ENCODE measurements at places on chromosomes 3 and 15.

DNA sequence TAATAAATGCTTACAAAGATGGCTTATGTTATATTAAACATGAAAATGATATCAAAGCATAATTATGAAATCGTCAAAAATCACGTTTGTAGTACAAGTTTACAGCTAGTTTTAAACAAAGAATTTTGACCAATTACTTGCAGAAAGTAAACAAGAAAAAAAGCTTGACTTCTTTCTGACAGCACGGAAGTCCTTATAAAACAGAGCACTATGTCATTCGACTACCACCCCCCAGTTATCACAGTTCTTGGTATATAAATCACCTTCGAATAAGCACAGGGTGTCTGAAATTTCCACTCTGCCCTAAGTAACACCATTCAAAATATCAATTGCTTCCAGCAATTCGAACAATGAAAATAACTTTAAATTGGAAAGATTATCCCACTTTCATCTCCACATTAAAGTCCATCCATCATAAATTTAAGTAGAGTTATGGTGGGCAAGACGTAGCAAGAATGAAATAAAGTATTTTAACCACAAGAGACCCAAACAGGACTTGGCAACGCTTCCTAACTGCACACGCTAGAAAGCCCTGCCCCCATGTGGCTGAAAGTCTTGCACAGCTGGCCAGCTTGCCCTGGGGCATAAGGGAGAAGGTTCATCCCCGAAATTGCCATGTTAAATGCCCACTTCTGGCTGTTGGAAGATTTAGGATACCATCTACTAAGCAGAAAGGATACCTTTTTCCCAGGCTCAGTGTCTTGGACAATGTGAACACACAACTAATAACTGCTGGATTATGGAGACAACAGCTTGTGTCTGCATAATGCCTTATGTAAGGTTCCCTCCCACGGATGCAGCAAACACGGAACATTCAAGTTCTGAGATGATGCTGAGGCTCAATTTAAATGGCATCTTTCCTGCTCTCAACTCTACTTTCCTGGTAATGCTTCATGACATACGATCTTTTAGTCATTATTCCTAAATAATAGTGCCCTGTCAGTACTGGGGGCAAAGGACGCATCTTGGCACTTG, 116.4 kb upstream of the TJP1 start:
- DNase-seq: no peak

GRCh38 chr3:32240159-32240545, 1.7 kb downstream of the CMTM8 start:
- DNase-seq: no peak

GRCh38 chr3:114454551-114455251, 160.9 kb downstream of the TIGIT start:
- DNase-seq: no peak

- DNase-seq: no peak
Observed at GRCh38 chr3:100274361-100274760, 13.6 kb downstream of the TBC1D23 start.

GRCh38 chr3:37279236-37279635, 104.9 kb upstream of the LRRFIP2 start:
- no peak for DNase-seq

DNA sequence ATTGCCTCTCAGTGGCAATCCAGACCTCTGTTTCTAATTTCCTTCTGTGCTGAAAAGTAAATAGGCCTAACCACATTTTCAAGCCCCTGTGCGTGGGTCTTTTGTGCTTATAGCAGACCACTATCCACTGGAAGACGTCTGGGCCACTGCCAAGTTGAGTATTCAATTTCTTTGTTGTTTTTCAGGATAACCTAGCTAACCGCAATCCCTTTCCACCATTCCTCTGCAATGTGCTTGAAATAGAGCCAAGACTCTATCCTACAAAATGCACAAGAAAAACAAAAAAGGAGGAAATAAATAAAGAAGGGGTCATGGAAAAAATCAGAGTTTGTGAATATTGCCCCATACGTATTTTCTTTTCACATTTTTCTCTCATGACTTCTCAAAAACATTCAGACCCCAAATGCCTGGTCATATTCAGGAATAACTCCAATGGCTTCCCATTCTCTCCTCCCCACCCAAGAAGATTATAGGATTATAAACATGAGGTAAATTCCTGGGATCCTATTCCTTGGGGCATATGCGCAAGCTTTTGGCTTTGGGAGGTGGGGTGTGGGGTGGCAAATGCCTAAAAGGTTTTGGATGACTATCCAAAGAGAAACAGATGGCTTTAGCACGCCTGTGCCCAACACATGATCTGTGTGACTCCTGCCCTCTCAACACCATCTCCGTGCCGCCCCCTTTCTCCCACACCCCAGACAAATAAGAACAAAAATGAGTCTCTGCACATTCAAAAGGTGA, 217.9 kb upstream of the THBS1 start:
- no peak for DNase-seq

All from stimulated activated CD8-positive, alpha-beta memory T cell treated with anti-CD3 and anti-CD28 coated beads, Interleukin-2, amount 100 ng/mL, for 1 hour (primary cell).